C1 segment of cervical spinal cord (tissue), 14 donors: ENCODE measurements at places on chromosomes 6 and 20.
A peak's percentile ranks its signal among the peaks of the same experiment; 100 is the strongest.

DNA sequence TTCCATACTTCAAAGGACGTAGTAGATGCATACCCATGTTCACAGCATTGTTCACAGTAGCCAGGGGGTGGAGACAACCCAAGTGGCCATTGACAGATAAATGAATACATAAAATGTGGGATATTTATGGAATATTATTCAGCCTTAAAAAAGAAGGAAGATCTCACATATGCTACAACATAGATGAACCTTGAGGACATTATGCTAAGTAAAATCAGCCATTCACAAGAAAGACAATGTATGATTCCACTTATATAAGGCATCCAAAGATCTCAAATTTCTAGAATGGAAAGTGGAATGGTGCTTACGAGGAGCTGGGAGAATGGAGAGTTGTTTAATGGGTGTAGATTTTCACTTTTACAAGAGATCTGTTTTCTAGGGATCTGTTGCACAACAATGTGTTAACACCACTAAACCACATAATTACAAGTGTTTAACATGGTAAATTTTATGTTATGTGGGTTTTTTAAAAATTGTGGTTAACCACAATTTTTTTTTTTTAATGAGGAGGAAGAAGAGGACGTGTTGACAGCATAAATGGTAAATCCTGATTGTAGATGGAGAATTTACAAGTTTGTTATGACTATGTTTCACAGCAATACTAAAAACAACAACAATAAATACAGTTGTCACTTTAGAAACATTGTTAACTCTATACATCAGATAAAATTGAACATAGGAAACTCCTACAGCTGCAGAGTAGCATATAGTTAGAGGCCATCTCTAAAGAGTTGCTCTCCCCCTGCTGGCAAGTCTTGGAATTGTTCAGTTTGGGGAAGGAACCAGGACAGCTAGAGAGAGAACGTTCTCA is 41.6 kb downstream of the CCN2 start:
- peak; percentile 43 for DNase-seq

DNA sequence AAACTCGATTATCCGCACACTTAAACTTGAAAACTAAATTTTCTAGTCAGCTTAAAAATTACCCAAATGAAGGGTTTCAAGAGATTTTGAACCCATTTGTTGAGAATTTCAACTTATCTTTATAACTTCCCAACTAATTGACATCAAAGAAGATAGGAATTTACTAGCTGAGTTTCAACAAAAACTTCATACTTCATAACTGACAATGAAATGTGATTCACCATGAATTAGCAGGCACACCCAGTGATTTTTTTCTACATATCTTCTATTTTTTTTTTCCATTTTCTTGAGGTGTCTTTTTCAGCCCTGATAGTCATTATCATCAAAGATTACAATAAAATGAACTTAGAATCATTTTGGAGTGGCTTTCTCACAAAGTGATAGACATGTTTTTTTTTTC is 26.7 kb downstream of the TNFAIP3 start:
- DNase-seq = no peak

GRCh38 chr6:130841128-130841728 is 14.0 kb downstream of the SMLR1 start:
- no peak for DNase-seq

- no peak for DNase-seq
These were observed 31.4 kb upstream of the ID1 start for GRCh38 chr20:31573555-31574321.

DNA sequence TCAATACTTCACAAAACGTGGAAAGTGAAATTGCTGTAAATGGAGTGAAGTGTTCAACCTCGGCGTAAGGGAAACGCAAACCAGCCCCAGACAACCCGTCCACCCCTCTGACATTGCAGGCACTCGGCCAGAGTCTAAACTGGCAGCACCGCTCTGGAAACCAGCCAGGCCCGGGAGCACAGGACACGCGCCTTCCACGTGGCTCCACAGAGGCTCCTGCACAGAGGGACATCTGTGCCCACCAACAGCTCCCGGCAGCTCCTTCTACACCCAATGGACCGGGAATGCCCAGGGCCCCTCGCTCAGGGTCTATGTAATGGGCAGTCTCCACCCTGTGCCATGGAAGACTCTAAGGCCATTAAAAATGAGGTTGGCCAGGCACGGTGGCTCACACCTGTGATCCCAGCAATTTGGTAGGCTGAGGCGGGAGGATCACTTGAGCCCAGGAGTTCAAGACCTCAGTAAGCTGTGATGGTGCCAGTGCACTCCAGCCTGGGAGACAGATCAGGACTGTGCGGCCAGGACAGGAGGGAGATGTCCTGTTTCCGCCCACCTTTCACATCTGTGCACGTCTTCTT is 3.4 kb upstream of the HELZ2 start:
- peak; percentile 35 for DNase-seq

- no peak for DNase-seq
These were observed 228.5 kb downstream of the TAF4 start for GRCh38 chr20:61837200-61837599.

GRCh38 chr6:31888276-31889258 is 8.9 kb downstream of the EHMT2 start:
- DNase-seq = no peak

DNA sequence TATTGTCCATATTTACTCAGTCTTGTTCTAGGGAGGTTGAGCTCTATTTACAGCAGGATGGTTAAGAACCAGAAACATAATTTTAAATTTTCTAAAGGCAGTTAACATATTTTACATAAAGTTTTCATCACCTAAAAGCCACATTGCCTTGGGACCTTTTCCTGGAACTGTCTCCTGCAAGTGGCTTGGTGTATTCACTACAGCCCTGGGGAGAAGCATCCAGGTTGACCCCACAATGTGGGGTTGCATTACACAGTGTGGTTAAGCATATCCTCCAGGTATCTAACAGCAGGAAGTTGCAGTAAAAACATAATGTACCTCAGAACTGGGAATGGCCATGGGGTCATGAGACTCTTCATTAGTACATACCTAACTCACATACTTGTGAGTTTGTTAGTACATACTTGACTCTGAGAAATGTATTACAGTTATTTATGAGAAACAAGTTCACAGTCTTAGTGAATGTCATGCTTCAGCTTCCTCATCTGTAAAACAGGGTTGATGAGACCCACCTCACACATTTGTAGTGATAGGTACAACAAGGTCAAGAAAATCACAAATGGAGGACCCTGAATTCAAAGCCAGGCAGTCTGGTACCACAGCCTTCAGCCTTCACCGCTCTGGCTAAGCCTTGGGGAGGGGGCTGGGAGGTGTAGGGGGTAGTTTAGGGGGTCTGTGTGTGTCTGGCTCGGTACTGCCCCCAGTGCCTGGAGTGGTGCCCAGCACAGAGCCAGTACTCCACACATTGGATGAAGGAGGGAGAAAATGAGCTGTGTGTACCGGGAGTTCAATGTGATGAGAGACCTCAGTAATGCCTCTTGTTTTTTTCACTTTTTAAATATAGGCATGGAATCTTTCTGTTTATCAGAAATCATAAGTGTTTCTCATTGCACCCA is 52.9 kb downstream of the KAT14 start:
- no peak for DNase-seq

GRCh38 chr20:47764154-47764733 is 21.0 kb downstream of the SULF2 start:
- no peak for DNase-seq
